ENCODE measurements at places on chromosomes 5 and 9. TPM values are rescaled to one million over a fixed set of nuclear protein-coding genes. Genes with fewer than 3 reads are reported as not detected.

Gene SLC6A7
- total RNA-seq, result not detected

Gene MRRF
- 30.2 TPM for total RNA-seq

Gene TRPM3
- 0.15 TPM for total RNA-seq

Gene SMC5
- 30.3 TPM for total RNA-seq

Gene PAPPA
- total RNA-seq, result 2.2 TPM

Gene PCDHAC1
- total RNA-seq, result 3.1 TPM

Gene IFNB1
- total RNA-seq, result not detected

Gene CCDC183
- 3.7 TPM for total RNA-seq

Gene PIP5KL1
- total RNA-seq, result 11.5 TPM

Gene PCDHGB4
- 5.3 TPM for total RNA-seq

Gene GARIN3
- not detected for total RNA-seq

Gene ELAVL2
- total RNA-seq, result not detected

Gene ANKRD34B
- total RNA-seq, result 0.30 TPM

Gene WDR36
- 27.7 TPM for total RNA-seq

Gene C5orf52
- total RNA-seq, result not detected

- DNase-seq, result no peak
- H3K36me3 ChIP-seq, result no peaks in the 10 kb centered on the region
- H3K27ac ChIP-seq, result no peak overlapping the region
- no peak overlapping the region for H3K4me3 ChIP-seq
- no peaks in the 10 kb centered on the region for H3K27me3 ChIP-seq
Observed at GRCh38 chr5:92780057-92780456, 801.0 kb downstream of the NR2F1-AS1 start.

GRCh38 chr5:132387640-132388117 is 18.2 kb downstream of the SLC22A5 start:
- DNase-seq, result peak; percentile 65
- H3K4me1 ChIP-seq, result peaks cover 52% of the 10 kb centered on the region
- H3K4me3 ChIP-seq, result peak overlapping the region; percentile 20
- H3K27ac ChIP-seq, result peak overlapping the region; percentile 84
- no peaks in the 10 kb centered on the region for H3K27me3 ChIP-seq

DNA sequence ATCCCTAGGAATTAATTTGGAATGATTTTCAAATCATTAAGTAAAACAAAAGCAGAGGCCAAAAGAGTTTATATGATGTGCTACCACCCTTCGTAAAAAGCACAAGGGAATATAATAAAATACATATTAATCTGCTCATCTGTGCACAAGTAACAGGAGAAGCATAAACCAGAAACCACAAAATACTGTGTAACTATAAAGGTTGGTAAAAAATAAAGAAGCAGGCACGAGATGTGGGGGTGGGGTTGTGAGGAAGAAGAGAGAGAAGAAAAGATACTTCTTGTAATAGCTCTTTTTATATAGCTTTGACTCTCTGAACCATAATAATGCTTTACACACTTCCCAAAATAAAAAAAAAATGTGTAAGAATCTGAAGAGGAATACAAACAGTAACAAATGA is 214.9 kb upstream of the EFNA5 start:
- H3K4me3 ChIP-seq, result no peak overlapping the region
- H3K36me3 ChIP-seq, result no peaks in the 10 kb centered on the region
- no peaks in the 10 kb centered on the region for H3K27me3 ChIP-seq
- H3K27ac ChIP-seq, result no peak overlapping the region
- DNase-seq, result no peak
- H3K4me1 ChIP-seq, result no peaks in the 10 kb centered on the region

DNA sequence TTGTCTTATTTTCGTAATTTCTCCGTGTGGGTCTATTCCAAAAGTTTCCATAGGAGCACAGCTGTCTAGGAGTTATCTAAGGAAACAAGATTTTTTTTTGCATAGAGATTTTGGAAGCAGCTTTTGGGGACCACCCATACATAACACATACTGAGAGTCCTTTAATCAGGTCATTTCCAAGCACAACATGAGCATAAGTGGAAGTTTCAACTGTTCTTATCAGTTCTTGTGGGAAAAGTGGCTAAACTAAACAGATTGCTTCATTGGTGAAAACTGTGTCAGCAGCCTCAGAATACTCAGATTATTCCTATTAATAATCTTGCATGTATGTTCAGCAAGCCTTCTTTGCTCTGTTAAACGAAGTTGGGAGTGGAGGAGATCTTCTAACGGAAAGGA is 153.6 kb upstream of the TYRP1 start:
- no peaks in the 10 kb centered on the region for H3K4me1 ChIP-seq
- no peaks in the 10 kb centered on the region for H3K36me3 ChIP-seq
- no peaks in the 10 kb centered on the region for H3K27me3 ChIP-seq
- DNase-seq, result no peak

DNA sequence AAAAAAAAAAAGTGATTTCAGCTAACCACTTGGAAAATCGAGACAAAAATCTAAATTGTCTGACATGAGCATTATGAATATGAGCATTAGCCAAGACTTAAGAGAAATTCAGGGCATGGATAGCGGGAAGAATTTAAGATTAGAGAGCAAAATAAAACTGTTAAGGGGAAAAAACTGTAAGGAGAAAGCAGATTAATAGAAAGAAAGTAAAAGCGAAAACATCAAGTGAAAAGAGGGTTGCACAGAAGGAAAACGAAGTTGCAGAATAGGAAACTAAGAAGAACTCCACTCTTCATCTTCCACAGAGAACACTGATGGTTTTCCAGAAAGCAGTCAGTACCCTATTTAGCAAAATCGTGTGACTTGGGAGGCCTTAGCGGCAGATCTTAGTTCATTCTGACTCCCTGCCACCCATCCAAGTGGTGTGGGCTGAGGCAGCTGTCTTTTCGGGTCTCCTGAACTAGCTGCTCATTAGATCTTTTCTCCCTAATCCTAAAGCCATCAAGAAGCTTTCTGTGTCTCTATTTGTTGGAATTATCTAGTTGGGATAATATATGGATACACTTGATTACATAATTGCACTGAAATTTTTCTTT is 3.7 kb downstream of the NIM1K start:
- peaks cover 26% of the 10 kb centered on the region for H3K4me1 ChIP-seq
- no peak for DNase-seq
- H3K27ac ChIP-seq, result no peak overlapping the region
- H3K4me3 ChIP-seq, result no peak overlapping the region

GRCh38 chr5:6576861-6577501 is 55.9 kb downstream of the NSUN2 start:
- no peak overlapping the region for H3K27ac ChIP-seq
- no peak for DNase-seq
- no peak overlapping the region for H3K4me3 ChIP-seq
- H3K4me1 ChIP-seq, result no peaks in the 10 kb centered on the region
- H3K36me3 ChIP-seq, result no peaks in the 10 kb centered on the region
- peaks cover 20% of the 10 kb centered on the region for H3K27me3 ChIP-seq

GRCh38 chr9:7756088-7756487 is 43.5 kb downstream of the DMAC1 start:
- H3K27ac ChIP-seq, result no peak overlapping the region
- DNase-seq, result no peak
- H3K4me1 ChIP-seq, result no peaks in the 10 kb centered on the region

- H3K36me3 ChIP-seq, result no peaks in the 10 kb centered on the region
- no peak overlapping the region for H3K4me3 ChIP-seq
- no peak for DNase-seq
- H3K27me3 ChIP-seq, result no peaks in the 10 kb centered on the region
Observed at GRCh38 chr9:88807426-88807825, 183.8 kb upstream of the S1PR3 start.

DNA sequence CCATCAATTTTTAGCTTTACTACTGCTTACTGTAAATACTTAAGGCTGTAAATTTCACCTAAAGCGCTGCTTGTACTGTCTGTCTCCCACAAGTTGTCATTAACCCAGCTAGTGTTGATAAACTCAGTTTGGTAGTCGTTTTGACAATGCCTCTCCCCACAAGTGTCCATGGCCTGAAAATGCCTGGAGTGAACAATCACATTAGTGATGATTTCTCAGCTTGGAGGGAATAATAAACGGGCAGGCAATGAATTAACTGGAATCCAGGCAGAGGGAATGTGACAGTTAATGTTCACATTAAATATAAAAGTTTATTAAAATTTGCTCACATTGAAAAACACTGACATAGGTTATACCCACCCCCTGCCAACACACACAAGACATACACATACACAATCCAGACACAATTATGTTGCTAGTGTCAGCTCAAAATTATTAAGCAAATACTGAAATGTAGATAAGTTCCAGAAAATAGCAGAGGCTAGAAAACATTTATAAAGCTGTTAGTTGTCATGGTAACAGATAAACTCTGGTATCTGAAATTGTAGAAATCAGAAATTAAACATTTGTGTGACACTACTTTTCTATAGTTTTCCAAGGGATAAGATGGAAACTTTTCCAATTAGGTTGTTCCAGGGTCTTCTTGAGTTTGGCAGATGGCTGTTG is 341.9 kb downstream of the DIRAS2 start:
- H3K36me3 ChIP-seq, result no peaks in the 10 kb centered on the region
- no peak for DNase-seq
- H3K4me1 ChIP-seq, result no peaks in the 10 kb centered on the region
- H3K27me3 ChIP-seq, result no peaks in the 10 kb centered on the region

- peak; percentile 43 for DNase-seq
- no peak overlapping the region for H3K27ac ChIP-seq
- H3K27me3 ChIP-seq, result no peaks in the 10 kb centered on the region
- H3K4me1 ChIP-seq, result no peaks in the 10 kb centered on the region
- H3K36me3 ChIP-seq, result no peaks in the 10 kb centered on the region
Observed at GRCh38 chr5:134458234-134459009, 46.7 kb upstream of the CDKN2AIPNL start.

DNA sequence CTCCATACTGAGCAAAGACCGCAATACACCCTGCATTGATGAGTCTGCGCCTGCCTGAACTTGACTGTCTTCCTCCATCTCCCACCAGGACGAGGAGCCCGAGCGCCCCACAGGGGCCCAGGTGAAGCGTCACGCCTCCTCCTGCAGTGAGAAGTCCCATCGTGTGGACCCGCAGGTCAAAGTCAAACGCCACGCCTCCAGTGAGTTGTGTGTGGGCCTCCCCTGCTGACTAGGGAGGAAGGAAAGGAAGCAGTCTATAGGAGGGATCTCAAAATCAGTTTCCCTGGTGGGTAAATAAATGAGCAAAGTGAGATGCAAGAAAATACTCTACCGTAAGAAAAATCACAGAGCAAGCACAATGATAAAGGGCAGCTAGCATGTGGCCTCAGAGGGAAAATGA is 22.8 kb upstream of the GRPEL2 start:
- H3K4me1 ChIP-seq, result peaks cover 29% of the 10 kb centered on the region
- H3K27me3 ChIP-seq, result no peaks in the 10 kb centered on the region
- no peak for DNase-seq
- H3K36me3 ChIP-seq, result peaks cover 9% of the 10 kb centered on the region

GRCh38 chr5:156201788-156202403 is 125.1 kb upstream of the SGCD start:
- H3K4me3 ChIP-seq, result no peak overlapping the region
- no peak for DNase-seq
- no peaks in the 10 kb centered on the region for H3K27me3 ChIP-seq
- no peaks in the 10 kb centered on the region for H3K4me1 ChIP-seq

GRCh38 chr9:117595650-117596049 is 108.6 kb upstream of the TLR4 start:
- H3K4me1 ChIP-seq, result no peaks in the 10 kb centered on the region
- no peaks in the 10 kb centered on the region for H3K36me3 ChIP-seq
- no peaks in the 10 kb centered on the region for H3K27me3 ChIP-seq
- DNase-seq, result no peak
- no peak overlapping the region for H3K27ac ChIP-seq
- no peak overlapping the region for H3K4me3 ChIP-seq

DNA sequence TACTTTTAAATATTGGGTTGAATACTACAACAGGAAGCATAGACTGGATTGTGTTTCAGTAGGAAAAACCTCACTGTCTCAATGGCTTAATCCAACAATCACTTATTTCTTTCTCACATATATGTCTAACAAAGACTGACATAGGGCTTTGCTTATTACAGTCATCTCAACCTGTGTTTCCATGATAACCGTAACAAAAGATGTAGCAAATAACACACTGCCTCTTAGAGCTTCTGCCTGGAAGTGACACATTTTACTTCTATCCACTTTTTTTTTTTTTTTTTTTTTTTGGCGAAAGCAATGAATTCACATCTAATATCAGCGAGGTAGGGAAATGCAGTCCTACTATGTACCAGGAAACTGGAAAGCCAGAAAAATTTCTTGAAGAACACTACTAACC is 204.9 kb upstream of the CDKN2B start:
- DNase-seq, result no peak
- H3K27me3 ChIP-seq, result no peaks in the 10 kb centered on the region
- H3K4me3 ChIP-seq, result no peak overlapping the region
- peaks cover 16% of the 10 kb centered on the region for H3K4me1 ChIP-seq
- no peak overlapping the region for H3K27ac ChIP-seq

- peak within 1 kb of the TSS; percentile 99 for H3K27ac ChIP-seq
- H3K36me3 ChIP-seq, result peaks cover 1% of the 10 kb centered on the region
- peak; percentile 98 for DNase-seq
- peaks cover 75% of the 10 kb centered on the region for H3K4me1 ChIP-seq
Observed at GRCh38 chr9:75087824-75088645, at the start of the genes NMRK1 and OSTF1. Gene NMRK1, minus strand, starts transcription at chr9:75088155. Its CDS starts 5,040 bp downstream, at chr9:75083115. Gene OSTF1, plus strand, starts transcription at chr9:75088514. Its CDS starts 179 bp downstream, at chr9:75088693.

GRCh38 chr5:112738191-112738560 is 491 bp downstream of the APC start:
- no peaks in the 10 kb centered on the region for H3K27me3 ChIP-seq
- H3K27ac ChIP-seq, result peak overlapping the region; percentile 69
- no peaks in the 10 kb centered on the region for H3K36me3 ChIP-seq
- H3K4me1 ChIP-seq, result peaks cover 19% of the 10 kb centered on the region
- peak overlapping the region; percentile 69 for H3K4me3 ChIP-seq

GRCh38 chr9:118643118-118643517 is 726.1 kb downstream of the BRINP1 start:
- no peaks in the 10 kb centered on the region for H3K27me3 ChIP-seq
- H3K27ac ChIP-seq, result peak overlapping the region; percentile 66
- H3K36me3 ChIP-seq, result no peaks in the 10 kb centered on the region
- H3K4me3 ChIP-seq, result no peak overlapping the region
- peak; percentile 63 for DNase-seq

DNA sequence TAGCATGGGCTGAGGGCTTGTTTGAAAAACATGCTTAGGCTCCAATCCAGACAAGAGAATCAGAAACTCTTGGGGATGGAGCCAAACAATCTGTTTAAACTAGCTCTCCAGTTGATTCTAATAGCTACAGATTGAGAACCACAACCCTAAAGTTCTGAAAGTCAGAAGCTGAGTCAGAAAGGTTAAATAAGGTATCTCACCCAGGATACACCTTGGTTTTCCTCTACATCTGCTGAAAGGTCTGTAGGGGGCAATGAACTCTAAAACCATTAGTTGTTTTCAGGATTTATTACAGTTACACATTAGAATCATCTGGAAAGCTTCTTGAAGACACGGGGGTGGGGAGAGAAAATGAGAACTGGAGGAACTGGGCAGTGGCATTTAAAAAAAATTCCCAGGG is 5.7 kb downstream of the GFM2 start:
- H3K4me1 ChIP-seq, result peaks cover 28% of the 10 kb centered on the region
- DNase-seq, result no peak
- H3K27ac ChIP-seq, result no peak overlapping the region
- H3K27me3 ChIP-seq, result no peaks in the 10 kb centered on the region
- no peak overlapping the region for H3K4me3 ChIP-seq
- peaks cover 72% of the 10 kb centered on the region for H3K36me3 ChIP-seq
